ENCODE measurements at places on chromosomes 3 and 15.

DNA sequence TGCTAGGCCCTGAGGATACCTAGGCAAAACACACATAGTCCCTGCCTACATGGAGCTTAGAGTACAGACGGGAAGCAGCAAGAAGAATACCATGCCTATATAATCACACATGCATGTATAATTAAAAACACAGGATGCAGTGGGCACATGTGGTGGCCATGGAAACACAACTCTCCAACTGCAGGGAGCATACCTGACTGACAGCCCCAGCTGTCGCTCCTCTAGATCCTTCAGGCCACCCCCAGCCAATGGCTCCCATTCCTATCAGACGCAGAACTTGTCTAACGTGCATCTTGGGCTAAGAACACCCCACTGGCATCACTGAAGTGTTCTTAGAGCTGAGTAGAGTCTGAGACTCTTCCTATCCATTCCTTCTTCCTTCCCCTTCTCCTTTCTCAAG lies 125.5 kb upstream of the FRMD4B start:
- DNase-seq, result no peak

- DNase-seq, result no peak
Observed at GRCh38 chr3:107206141-107206540, 171.1 kb upstream of the CCDC54 start.

DNA sequence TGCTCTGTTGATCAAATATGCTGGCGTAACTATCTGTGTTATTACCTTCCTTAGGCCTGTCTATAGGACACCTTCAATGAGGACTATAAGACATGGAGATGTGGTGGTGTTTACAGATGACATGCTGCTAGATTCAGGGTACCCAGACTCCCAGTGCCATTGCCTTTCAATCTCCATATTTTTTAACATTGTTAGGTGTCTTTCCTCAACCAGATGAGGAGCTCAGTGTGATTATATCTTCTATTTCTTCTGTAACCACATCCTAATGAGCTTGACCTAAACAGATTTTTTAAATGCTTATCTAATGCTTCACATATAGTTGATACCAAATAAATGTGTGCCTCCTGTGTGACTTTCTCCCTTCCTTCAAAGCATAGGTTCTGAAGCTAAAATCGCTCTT lies 730.1 kb upstream of the NR2F2 start:
- no peak for DNase-seq

DNA sequence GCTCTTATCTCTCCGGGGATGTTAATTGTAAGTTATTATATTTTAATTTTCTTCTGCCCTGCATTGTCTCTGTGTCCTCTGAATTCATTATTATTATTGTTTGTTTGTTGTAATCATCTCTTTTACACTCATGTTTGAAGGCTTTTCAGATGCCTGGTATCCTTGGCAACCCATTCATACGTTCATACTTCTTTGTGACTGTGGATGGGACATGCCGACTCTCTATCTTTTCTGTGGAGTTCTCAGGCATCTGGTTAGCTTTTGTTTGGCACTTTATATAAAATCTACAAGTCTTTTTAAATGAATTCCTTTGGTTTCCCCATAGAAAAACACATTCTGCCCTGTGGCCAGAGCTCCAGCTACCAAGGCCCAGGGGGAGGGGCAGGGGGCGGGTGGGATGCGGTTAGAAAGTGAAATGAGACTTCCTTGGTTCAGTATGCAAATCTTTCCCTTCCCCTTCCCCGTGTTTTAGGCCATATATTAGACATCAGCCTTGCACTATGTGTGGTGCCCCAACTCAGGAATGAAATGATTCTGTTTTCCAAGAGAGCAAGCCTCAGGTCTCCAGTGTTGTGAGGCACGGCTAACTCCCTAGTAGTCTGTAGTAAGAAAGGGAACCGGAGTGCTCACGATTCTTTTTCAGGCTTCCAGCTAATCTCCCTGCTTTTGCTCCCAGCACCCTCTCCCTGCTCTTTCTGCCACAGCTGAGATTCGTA lies 79.2 kb downstream of the SST start:
- no peak for DNase-seq

GRCh38 chr3:108914774-108915641 lies 38.7 kb downstream of the GUCA1C start:
- no peak for DNase-seq

GRCh38 chr3:31903686-31904431 lies 77.2 kb downstream of the OSBPL10 start:
- DNase-seq, result no peak

GRCh38 chr3:38334142-38335055 lies 12.2 kb upstream of the XYLB start:
- DNase-seq, result no peak
